ENCODE measurements at places on chromosomes 6 and 20.
A peak's percentile ranks its signal among the peaks of the same experiment; 100 is the strongest.

- DNase-seq: no peak
Measured at GRCh38 chr6:140849456-140849855, 1283.3 kb upstream of the GJE1 start.

DNA sequence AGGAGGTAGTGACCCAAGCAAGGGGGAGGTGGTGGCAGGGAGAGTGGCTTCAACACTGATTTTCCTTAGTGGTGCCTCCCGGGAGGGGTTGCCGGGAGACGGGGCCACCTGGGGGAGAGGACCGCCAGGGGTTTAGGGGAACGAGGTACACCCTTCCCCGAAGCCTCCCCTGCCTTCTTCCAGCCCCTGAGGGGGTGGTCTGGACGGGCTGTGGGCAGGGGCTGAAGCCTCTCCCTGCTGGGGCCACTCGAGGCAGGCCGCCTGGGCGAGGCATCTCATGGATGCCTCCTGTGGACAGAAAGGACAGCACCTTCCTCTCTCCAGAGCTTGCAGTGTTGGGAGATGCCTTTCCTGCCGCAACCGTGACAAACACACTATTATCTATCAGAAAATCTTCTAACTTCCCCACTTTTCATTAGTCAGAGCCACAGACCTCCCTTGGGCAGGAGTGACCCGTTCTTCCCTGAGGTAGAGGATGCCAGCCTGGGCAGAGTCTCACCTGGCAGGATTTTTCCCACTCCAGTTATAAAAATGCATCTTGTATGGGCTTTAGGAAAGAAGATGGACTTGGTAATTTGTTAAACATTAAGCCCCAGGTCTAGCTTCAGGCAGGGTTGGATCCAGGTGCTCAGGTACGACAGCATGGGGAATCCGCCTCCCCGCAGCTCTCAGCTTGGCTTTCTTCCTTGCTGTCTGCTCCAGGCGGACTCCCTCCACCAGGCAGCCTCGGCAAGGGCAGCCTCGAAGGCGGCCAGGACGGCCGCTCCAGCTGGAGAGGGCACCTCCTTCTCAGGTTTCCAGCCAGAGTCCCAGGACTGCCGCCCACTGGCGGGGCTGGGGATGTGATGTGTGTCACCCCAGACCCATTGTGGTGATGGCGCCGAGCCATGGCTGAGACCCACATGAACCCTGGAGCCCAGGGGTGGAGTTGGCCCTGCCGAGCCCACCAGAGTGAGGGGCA, 11.0 kb downstream of the HRH3 start:
- no peak for DNase-seq

DNA sequence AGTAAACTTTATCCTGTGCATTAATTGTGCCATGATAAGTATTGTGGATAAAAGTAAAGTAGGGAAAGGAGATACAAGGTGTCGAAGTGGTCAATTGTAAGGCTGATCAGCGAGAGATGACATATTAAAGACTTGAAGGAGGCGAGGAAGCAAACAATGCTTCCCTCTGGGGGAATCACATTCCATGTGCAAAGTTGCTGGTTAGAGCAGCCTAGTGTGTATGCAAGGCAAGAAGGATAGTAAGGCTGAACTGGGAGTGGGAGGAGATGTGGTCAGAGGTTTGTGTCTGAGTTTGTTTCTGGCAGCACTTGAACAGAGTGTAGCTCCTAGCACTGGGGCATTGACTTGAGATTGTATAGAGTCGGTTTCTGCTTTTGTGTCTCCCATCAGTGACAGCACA, 122.9 kb downstream of the SLC35F1 start:
- no peak for DNase-seq

DNA sequence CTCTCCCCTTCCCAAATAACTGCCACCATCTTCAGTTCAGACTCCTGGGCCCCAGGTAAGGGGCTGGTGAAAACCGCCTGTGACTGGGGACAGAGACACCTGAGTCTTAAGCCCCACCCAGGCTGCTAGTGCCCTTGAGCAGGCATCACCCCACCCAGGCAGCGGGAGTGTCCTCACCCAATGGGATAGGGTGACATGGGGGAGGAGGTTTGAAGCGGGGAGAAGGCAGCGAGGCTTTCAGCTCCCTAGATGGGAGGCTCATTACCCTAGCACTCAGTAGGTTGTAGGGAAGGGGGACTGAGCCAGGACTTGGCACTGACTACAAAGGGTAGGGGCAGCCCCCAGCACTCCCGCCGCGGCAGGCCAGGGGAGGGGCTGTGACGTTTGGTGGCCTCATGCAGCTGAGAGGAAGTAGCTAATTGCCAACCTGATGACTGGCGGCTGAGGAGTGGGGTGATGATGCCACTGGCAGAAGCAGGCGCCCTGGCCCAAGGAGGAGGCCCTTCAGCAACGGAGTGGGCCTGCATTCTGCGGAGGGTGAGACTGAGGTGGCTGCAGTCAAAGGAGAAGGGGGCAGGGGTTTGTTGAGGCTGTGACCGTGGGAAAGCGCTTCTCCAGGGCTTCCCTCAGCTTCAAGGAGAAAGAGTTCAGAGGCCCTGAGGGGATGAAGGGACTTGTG, 126.9 kb downstream of the MRPL14 start:
- DNase-seq: no peak

DNA sequence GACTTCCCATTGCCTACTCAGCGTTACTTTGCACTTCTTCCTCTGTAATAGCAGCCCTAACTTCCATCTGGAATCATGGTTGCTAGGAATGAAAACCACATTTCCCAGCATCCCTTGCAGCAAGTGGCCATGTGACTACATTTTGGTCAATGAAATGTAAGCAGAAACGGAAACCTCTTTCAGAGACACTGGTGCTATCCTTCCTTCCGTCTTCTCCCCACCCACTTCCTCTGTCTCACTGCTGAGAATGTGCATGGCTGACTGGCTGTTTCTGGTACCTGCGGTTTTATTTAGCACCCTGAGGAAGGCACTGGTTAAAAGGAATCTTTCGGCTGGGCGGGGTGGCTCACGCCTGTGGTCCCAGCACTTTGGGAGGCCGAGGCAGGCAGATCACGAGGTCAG, 107.4 kb downstream of the SCML4 start:
- no peak for DNase-seq

DNA sequence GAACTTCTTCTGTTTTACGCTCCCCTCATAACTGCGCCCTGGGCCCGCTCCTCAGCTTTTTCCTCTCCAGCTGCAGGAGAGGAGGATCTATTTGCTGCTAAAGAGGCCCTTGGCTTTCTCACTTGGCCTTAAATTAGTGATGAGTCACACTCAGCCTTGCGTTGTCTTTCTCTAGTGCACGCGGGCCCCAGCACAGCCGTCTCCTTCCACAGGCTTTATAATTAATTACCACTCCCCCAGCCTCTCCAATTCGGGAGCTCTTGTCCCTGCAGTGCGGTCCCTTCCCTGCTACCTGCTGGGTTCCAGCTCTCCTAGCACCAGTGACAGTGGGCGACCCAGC, 25.2 kb downstream of the PACSIN1 start:
- no peak for DNase-seq

GRCh38 chr6:169824848-169825557, 73.6 kb downstream of the ERMARD start:
- no peak for DNase-seq

DNA sequence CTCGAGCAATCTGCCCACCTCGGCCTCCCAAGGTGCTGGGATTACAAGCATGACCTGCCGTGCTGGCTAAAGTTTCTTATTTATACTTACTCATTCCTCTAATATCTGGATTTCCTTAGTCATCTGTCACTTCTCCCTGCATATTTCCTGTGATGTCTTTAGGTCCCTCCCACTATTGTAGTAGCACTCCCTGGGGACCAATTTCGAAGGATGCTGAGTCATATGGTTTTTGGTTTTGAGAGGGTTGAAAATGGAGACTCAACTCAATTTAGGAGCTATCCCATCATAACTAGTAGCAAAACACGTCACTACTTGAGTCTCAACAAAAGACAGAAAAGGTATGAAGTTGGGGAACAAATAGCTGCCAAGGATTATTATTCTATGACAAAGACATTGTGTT, 20.2 kb downstream of the MCUR1 start:
- peak; percentile 93 for DNase-seq

GRCh38 chr6:132820629-132821381, 6.4 kb downstream of the RPS12 start:
- no peak for DNase-seq

GRCh38 chr20:46355778-46356177, 47.5 kb upstream of the CDH22 start:
- no peak for DNase-seq

DNA sequence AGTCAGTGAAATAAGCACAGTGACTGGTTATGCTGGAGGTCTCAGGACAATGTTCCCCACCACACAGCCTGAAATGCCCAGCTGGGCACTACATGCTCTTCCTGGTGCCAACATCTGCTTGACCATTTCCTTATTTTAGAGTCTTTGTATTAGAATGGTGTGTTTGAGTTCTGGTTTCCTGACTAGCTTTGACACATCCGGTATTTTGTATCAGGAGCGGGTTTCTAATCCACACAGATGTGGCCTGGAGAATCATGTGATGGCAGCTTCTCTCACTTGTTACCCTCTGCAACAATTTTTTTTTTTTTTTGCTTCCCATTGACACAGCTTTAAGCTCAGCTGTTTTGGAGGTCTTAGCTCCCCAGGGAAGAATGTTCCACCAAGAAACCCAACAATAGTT, 164.5 kb upstream of the CST7 start:
- DNase-seq: no peak

DNA sequence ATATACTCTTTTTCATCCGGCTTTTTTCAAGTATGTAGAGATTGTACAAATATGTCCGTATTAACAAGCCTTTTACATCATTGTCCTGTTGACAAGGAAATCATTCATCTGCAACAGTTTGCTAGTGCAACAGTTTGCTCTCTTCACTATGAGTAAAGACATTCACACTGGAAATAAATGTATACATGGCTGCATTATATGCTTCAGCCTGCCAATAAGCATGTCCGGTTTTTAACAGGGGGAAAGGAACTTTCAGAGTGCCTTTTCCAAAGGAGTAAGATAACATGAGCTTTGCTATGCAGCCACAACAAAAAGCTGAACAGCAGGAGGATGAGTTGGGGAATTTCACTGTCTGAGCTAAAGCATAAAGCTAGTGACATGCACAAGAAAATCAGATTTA, 99.4 kb upstream of the ADTRP start:
- DNase-seq: no peak

DNA sequence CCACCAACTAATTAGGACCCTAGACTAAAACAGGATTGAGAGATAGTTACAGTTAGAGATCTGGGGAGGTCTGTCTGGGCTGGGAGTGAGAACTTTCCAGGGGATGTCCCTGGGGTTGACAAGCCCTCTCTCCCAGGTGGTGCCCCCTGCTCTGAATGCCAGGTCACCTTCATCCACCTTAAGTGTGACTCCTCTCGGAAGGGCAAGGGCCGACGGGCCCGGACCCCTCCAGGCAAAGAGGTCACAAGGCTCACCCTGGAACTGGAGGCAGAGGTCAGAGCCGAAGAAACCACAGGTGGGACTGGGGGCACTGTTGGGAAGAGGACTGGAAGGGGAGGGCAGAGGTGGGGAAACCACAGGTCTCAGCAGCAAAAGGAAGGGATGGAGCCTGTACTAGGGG, 17.0 kb upstream of the ZNF76 start:
- DNase-seq: no peak

DNA sequence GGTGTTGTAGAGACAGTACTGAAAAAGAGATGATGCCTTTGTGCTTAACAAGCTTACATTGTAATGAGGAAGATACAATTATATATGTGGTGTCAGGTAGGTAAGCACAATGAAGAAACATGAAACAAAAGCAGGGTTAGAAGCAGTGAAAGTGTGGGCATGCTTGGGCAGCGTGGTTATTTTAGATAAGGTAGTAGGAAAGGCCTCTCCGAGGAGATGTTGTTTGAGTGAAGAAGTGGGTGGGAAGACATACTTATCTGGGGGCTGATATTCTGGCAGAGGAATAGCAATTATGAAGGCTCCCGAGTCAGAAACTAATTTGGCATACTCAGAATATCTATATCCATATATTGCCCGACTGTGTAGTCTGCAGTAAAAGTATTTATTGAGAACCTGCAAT, 4.7 kb downstream of the CDKAL1 start:
- DNase-seq: no peak

GRCh38 chr6:17012421-17013225, 89.2 kb upstream of the STMND1 start:
- no peak for DNase-seq

- no peak for DNase-seq
Measured at GRCh38 chr6:167858086-167858591, 31.4 kb downstream of the AFDN start.

DNA sequence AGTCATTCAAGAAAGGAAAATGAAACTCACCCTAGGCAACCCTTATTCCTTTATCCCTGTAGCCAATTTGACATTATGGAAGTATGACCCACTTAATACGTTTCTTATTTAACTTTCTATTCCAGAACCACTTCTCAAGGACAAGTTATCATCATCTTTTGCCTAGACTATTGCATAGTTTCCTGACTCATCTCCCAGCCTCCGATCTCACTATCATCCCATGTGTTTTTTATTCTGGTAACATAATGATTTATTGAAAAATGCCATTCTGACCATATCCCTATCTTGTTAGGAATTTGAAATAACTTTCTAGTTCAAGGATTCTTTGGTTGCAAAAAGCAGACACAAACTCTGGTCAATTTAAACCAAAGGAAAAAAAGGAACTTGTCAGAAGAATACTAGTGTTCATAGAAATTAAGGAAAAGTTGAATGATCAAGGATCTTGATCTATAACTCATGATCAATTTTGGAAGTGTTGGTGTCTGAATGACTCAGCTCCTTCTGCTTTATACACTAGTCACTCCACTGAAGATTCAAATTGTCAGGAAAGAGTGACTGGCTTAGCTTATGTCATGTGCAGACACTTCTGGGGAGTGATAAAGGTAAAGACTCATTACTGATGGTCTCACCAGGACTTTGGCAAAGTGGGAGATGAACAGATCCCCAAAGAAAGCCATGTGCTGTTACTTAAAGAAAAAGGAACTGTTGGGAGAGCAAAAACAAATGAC, 8.5 kb upstream of the TINAG start:
- peak; percentile 36 for DNase-seq

DNA sequence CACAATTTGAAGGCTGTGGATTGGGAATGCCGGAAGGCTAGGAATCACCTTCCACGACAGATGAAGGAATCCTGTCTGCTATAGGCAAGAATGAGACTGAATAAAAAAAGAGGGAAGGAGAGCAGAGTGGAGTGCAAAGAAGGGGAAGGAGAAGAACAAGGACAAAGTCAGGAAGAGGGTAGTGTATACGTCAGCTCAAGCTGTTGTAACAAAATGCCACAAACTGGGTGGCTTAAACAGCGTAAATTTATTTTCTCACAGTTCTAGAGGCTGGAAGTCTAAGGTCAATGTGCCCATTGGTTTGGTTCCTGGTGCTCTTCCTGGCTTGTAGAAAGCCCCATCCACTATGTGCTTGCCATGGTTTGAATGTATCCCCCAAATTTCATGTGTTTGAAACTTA, 104.5 kb downstream of the TTLL2 start:
- no peak for DNase-seq
